ENCODE measurements at places on chromosomes 1 and 21.

DNA sequence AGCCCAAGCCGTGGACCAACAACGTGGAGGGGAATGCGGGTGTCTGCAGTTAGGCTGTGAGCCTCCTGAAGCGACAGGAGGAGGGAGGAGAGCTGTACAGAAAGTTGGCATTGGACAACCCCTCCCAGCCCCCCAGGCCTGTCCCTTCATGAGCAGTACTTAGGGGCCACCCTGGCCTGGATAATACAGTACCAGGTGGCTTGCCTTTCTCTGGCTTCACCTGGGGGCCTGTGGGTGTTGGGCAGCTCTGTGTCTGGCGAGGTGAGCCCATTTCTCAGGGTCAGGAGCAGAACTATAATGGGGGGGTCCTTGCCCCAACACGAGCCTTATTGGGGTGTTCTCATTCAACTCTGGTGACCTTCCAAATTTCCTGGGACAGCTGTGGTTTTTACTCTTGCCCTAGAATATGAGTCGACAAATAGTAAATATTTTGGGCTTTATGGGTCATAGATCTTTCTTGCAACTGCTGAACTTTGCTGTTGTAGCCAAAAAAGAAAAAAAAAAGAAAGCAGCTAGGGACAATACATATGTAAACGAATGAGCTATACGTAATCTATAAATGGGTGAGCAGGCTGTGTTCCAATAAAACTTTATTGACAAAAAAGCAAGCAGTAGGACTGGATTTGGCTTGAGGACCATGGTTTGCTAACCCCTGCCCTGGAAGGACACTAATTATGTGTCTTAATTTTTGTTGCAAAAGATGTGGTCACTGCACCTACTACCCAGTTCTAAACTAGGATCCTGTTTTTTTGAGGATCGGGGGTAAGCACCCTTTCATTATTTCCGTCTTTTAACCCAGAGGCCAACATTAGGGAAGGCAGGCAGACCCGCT lies 11.4 kb downstream of the COQ8A start:
- DNase-seq: no peak

- DNase-seq: no peak
Measured at GRCh38 chr1:212440419-212440818, 7.7 kb downstream of the NENF start.

- no peak for DNase-seq
Measured at GRCh38 chr1:81912383-81912782, 111.6 kb downstream of the ADGRL2 start.

GRCh38 chr1:99727575-99728185 lies 38.8 kb downstream of the FRRS1 start:
- DNase-seq: no peak

DNA sequence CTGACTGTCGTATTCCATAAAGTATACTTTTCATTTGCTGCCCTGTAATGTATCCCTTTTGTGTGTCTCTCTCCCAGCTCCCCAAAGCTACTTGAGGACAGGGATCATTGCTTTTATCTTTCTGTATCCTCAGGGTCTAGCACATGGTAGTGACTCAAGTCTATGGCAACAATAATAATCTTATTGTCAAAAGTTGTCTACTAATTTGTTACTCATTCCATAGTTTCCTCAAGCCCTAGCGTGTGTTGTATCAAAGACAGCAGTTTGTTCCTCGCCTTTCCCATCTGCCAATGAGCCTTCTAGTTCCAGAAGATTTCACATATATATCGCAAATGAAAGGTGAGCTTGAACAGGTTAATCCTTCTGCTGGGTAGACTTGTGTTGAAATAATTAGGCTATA lies 9.8 kb upstream of the SLC30A1 start:
- DNase-seq: no peak

DNA sequence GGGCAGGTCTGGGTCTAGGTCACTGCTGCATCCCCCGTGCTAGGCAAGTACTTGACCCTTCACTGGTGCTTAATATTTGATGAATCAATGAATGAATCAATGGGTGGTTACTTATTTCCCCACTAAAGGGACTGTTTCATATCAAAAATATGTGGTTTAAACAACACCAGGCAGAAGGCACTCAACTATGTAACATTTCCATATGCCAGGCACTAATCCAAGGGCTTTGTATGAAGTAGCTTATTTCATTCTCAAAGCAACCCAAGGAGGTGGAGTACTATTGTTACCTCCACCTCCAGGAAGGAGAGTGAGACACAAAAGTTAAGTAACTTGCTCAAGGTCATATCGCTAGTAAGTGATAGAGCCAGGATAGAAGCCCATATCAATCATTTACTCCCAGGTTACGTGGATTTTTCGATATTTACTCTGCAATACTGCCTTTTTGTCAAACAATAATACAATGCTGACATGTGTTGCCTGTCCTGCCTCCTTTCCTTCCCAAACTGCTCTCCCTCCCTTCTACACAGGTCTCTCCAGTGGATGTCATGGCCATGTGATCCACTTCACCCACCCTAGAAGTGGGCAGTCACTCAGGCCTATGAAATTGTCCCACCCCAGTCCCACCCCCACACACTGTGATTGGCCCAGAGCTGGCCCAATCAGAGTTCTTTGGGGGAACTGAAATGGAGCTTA lies 142.8 kb downstream of the ETS2 start:
- DNase-seq: no peak

GRCh38 chr1:70358921-70359564 lies 4.5 kb upstream of the ANKRD13C start:
- no peak for DNase-seq

- DNase-seq: no peak
Measured at GRCh38 chr1:156574039-156574633, 1.8 kb upstream of the IQGAP3 start.

DNA sequence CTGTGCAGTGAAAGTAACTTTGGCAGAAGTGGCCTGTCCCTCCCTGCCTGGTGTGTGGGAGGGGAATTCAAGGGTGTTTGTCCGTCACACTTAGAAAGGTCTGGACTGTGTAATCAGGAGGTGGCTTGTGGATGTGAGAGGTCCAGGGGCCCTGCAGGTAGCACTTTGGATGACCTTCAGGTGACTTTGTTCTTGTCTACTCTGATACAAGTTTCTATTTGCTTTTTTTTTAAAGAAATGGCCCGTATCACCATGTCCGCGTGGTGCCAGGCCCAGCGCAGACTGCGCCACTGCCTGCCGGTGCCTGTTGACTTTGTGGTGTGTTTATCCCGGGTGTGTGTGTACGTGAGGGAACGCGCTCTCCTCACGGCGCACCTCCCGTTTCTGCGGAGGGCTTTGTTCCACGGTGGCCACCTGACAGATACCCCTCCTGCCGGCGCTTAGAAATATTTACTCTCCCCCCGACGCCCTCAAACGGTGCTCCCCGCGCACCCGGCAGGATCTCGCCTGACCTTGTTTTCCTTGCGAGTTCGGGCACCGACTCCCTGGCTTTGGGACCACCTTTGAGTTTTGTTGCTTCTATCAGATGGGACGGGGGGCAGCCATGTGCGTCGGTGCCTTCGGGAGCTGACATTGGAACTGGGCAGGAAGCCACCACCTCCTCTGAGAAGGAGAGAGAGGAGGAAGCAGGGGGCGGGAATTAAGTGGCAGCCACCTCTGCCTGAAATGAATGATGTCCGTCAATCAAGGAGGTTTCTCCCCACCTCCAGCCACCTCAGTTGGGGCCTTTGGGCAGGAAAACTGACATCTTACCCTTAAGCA lies 119.4 kb downstream of the PRDM16 start:
- no peak for DNase-seq

DNA sequence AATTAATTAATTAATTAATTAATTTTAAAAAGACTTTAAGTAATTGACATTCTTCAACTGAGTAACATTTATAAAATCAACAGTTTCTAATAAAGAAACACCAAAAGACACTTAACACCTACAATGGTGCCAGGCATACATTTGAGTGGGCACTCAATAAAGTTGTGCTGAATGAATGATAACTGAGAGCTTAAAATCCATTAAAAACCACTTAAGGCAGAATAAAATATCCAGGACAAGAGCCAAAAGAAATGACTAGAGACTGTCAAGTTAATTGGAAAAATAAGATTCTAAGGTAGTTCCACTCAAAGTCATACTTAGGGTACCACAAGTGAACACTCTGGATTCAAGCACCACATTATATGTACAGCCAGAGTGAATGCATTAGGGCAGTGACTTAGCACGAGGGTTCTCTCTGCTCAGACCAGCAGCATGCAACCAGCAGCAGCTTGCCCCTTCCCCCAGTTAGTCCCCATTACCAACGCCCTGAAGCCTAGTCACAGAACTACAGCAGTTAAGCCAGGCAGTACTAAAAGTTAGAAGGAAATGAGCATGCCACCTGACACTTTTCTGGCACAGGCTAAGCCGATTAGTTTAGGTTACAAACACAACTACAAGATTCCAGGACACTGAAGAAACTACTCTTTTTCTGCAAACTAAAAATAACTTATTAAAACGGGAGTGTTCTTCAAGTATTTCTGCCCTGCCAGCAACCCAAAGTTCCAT lies 46.5 kb downstream of the LUZP1 start:
- DNase-seq: no peak

DNA sequence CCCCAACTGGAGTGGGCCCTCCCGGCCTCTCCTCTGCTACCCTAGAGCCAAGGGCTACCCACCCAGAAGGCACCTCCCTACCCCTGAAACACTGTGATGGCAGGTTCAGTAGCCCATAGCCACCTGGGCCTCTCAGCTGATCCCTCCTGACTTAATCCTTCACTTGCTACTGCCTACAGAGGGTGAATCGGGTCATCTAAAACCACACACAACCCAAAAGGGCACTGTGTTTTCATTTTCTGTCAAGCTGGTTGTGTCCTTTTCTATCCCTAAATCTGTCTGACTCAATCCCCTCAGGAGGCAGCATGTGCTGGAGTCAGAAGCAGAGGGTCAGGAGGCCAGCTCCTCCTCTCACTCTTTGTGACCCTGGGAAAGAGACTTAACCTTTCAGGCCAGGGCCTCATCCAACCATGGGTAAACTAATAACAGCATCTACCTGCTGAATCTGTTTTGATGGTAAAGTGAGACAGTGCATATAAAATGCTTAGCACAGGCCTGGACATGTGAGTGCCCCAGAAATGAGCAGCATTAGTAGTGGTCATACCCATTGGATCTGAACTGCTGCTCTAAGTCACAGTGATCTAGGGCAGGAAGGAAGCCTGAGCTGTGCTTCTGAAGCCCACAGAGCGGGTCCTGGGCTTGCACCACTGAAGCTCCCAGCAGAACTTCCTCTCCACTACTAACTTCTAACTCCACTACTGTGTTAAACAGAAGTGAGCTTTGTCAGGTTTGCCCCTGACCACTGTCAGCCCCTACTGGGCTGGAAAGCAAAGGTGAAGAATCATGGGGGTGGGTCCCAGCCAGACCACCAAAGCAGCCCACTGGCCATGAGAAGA lies 11.0 kb downstream of the PMVK start:
- no peak for DNase-seq

DNA sequence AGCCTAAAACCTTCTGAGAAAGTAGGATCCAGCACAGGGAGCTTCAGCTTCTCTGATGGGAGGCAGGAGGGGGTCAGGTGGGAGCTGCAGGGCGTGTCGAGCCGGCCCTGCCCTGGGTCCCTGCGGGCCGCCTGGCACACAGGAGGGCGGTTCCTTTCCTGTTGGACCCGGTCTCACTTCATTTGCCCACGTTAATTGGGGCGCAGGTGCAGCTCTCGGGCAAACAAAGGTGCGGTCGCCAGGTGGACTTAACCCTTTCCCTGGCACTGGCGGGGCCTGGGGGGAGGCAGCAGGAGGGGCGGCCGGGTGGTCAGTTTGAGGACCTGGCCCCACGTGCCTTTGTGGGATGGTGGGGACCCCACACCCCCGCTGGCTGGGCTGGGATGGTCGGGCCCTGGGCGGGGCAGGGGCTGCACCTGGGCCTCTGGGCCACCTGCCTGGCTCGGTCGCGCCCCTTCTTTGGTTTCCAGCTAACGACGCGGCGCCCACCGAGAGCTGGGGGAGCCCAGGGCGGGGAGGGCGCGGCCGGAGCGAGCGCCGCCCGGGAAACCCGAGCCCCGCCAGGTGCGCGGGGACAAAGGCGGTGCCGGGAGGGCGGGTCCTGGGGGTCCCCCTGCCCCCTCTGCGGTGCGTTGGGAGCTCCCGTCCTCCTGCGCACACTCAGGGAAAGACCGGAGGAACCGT lies 20.8 kb upstream of the C1orf159 start:
- no peak for DNase-seq

- DNase-seq: no peak
Measured at GRCh38 chr1:214327514-214327913, 46.6 kb downstream of the SMYD2 start.

- no peak for DNase-seq
Measured at GRCh38 chr1:167077128-167077867, 12.9 kb downstream of the GPA33 start.

DNA sequence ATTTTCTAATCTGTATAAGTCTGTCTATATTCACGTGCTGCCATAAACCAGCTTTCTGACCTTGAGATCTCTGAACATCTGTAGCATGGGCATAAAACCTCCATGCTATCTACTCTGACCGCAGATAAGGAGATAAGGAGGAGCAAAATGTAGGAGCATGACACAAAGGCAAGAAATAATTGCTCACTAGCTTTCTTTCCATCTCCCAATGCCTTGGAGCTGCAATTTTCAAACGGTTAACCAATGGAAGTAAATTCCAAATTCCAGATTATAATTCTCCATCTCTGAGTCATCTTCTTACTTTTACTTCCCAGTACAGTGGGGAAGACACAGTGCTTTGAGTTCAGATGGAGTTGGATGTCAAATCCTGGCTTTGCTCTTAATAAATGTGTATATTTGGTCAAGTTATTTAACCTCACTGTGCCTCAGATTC lies 41.6 kb downstream of the CD58 start:
- DNase-seq: no peak

DNA sequence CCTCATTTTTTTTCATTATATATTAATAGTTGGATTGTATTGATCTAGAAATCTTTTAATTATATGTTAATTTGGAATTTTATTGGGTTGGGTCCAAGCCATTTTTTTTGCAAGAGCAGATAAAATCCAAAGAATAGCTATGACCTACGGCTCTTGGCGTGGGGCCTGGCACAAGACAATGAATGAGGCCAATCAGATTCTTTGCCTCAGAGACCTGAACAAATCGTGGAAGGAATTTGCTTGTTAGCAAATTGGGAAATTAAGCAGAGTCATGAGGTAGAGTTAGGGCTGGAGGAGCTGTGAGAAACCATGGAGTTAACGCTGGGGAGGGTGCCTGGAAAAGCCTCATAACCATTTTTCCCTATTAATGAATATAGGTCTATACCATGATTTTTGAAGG lies 40.1 kb downstream of the CAMSAP2 start:
- DNase-seq: no peak

DNA sequence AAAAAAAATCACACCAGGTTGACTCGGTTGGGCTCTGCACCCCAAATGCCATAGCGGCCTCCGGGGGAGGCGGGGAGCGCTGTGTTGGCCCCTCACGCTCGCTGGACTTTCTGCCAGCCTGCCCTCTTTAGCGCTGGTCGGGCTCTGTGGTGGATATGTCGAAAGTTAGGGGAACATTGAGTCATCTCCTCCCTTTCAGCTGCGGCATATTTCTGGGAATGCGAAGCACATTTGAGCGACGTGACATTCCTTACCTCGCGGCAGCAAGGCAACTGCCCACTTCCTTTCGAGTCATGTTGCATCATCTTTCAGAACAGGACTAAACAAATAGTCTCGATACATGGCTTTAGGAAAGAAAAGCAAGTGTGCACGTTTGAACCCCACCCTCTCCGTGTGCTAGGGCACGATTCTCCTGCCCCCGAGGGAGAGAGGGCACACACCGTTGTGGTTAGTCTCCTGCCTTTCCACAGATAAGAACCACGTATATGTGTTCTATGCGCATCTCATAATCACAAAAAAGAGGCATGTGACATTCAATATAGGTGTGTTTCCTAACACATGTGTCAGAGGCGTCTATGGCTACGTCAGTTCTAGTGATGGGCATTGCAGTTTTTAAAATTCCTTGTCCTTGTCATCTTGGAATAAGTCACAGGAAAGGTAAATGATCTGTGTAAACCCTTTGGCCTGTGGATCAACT lies 105.9 kb upstream of the SLC45A1 start:
- no peak for DNase-seq

- DNase-seq: no peak
Measured at GRCh38 chr1:90154711-90155110, 159.8 kb downstream of the ZNF326 start.
